Right cardiac atrium (tissue), 5 donors: ENCODE measurements at places on chromosomes 12 and 14. TPM values are rescaled to one million over a fixed set of nuclear protein-coding genes. Genes with fewer than 3 reads are reported as not detected.
A peak's percentile ranks its signal among the peaks of the same experiment; 100 is the strongest.

Gene KCNC2
- total RNA-seq = not detected

- DNase-seq = no peak
These were observed 30.6 kb upstream of the DLGAP5 start for GRCh38 chr14:55221968-55222367.

Gene GLT8D2
- total RNA-seq = 14.4 TPM

GRCh38 chr12:60094436-60094835 is 498.6 kb downstream of the SLC16A7 start:
- DNase-seq = no peak

GRCh38 chr14:74595006-74595735 is 16.9 kb downstream of the LTBP2 start:
- DNase-seq = peak; percentile 83

DNA sequence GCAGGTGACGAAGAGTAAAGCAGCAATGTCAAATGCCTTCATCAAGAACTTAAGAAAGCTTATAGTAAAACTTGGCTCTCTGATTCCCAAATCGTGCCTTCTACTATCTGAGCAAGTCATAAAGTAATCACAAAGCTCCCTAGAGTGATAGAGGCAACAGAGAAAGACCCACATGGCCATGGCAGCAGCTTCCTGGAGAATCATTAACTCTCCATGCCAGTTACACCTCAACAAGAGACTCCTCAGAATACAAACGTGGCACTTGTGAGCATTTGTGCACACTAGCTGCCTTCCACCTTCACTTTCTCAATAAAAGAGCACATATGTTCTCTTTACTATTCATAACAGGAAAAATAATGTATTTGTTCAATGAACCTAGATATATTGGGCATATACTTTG is 48.0 kb downstream of the PLCZ1 start:
- DNase-seq = no peak

DNA sequence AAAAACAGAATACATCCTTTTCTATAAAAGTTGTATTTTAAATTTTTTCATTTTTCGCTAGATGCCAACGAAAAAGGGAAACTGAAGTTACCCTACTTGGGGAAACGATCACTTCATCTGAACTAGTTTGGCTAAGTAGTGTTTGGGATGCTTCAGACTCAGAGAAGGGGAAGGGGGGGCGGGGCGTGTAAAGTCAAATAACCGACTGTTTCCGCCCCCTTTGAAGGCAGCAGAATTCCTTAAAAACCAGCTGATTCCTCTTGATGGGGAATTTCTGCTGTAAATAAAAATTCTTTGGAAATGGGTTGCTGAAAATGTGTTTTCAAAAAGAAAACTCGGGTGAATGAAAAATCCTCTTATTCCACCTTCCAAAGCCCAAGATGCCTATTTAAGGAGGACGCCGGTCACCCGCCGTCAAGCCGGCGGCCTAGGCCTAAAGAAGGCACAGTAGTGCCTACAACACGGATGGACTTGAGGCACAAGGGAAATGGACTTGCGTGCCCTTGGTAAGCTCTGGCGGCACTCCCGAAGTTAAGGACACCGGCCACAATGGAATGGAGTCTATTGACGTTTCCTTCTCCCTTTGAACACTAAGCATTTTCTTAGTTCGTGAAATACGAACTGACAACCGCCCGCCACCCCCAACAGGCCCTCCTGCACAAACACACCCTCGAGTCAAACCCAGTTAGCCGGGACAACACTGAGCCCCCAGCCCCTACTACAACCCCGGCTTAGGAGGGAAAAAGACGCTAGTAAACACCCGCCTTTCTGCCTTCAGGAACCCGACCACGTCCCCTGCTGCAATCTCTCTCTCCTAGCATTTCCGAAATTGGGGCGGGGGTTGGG is 1.9 kb downstream of the ATXN2 start:
- peak; percentile 70 for DNase-seq

GRCh38 chr12:71888521-71888920 is 49.0 kb downstream of the TBC1D15 start:
- no peak for DNase-seq

- no peak for DNase-seq
These were observed 9.7 kb downstream of the SLC25A47 start for GRCh38 chr14:100332797-100333196.

Gene ACSM4
- not detected for total RNA-seq
